ENCODE measurements at places on chromosomes 12 and 14. TPM values are rescaled to one million over a fixed set of nuclear protein-coding genes. Genes with fewer than 3 reads are reported as not detected.

- peak; percentile 92 for DNase-seq
Measured at GRCh38 chr12:53757101-53757770, 5.5 kb upstream of the CISTR start.

PTGER2 gene
- 117 TPM for total RNA-seq

DNA sequence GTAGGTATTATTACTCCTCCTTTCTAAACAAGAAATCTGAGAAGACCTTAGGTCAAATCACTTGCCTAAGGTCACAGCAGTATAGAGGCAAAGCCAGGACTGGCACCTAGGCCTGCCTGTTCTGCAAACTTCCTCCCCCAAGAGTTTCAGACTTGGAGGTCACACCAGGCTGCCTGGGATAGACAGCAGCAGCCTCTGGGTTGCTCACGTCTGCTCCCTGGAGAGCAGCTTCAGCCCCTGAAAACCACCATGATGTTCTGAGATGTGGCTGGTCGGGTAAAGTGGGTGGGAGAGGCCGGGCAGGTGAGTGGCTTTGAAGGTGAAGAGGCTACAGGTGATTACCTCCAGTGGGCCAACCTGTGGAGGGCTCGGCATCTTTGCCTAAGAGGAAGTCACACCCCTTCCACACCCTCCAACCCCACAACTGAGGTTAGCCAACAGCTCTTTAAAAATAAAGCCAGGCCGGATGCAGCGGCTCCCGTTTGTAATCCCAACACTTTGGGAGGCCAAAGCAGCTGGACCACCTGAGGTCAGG, 37.0 kb upstream of the PNMA1 start:
- peak; percentile 73 for DNase-seq

ITGB7 gene
- 567 TPM for total RNA-seq

- no peak for DNase-seq
Measured at GRCh38 chr14:75430116-75430515, 2.3 kb downstream of the JDP2 start.

Data from activated CD8-positive, alpha-beta memory T cell treated with anti-CD3 and anti-CD28 coated beads, Interleukin-2, amount 10 ng/mL, durations not matched to agents 7 days and 5 days (primary cell).